Mesothelial cell of epicardium (in vitro differentiated cells): ENCODE measurements at places on chromosomes 3 and 15. TPM values are rescaled to one million over a fixed set of nuclear protein-coding genes. Genes with fewer than 3 reads are reported as not detected.

DNA sequence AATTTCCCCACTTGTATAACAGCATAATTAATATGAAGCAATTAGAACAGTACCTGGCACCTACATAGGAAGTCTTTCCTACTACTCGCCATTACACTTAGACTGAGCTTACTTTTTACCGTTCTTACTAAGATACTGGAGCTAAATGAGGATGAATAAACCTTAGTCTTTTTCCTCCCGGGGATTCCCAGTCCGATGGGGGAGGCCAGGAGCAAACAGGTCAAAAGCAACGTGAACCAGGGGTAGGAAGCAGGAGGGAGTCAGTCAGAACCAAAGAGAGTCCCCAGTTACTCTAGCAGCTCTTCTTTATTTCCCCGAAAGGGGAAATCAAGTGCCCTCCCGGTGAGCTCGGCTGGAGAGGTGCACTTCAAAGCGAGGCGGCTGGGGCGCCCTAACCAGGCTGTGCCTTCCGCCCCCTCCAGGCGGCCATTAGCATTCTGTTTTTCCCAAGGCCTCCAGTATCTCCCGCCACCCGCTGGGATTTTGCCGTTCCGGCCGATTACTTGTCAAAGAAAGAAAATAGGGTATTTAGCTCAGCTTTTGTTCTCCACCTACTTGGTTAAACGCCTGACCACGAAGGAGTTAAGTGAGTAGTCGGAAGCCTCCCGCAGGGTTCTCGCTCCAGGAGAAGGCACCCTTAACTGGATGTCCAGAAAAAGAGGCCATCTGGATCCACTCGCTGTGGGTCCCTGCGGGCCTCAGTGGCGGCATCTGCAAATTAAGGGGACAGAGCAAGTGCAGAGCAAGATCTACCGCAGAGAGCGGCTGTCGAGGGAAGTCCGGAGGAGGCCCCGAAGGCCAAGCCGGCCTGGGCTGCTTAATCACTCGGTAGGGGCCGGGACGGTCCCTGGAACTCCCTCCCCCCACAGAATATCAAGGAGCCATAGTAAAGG, 6.3 kb upstream of the EOMES start:
- peak; percentile 48 for DNase-seq
- H3K27ac ChIP-seq = no peak overlapping the region
- H3K4me1 ChIP-seq = peaks cover 19% of the 10 kb centered on the region
- no peaks in the 10 kb centered on the region for H3K36me3 ChIP-seq
- H3K27me3 ChIP-seq = peaks cover 96% of the 10 kb centered on the region

- H3K4me3 ChIP-seq = no peak overlapping the region
- H3K27ac ChIP-seq = peak overlapping the region; percentile 67
- H3K27me3 ChIP-seq = no peaks in the 10 kb centered on the region
Observed at GRCh38 chr3:71443332-71443731, 140.2 kb downstream of the FOXP1 start.

- H3K27ac ChIP-seq = no peak overlapping the region
- H3K36me3 ChIP-seq = peaks cover 2% of the 10 kb centered on the region
- no peaks in the 10 kb centered on the region for H3K27me3 ChIP-seq
- no peak for DNase-seq
Observed at GRCh38 chr15:23897531-23897930, 210.4 kb upstream of the NDN start.

DNA sequence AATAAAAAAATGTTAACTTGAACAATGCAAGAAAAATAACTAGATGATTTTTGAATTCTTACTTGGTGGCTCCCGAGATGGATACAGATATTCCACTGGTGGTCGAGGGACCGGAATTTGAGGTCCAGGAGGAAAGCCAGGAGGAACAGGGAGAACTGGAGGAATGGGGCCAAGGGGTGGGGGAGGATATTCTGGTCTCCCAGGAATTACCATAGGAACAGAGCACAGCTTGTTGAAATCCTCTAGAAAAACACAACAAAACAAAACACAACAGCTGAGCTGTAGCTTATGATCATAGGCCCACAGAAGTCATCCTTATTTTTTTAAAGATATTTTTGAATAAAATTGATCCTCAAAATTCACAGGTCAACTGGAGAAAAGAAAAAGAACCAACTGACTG, 129.4 kb downstream of the FBN1 start:
- peaks cover 5% of the 10 kb centered on the region for H3K4me1 ChIP-seq
- H3K36me3 ChIP-seq = peaks cover 14% of the 10 kb centered on the region
- H3K27ac ChIP-seq = no peak overlapping the region
- no peak for DNase-seq
- H3K4me3 ChIP-seq = no peak overlapping the region

- no peak for DNase-seq
- H3K27me3 ChIP-seq = no peaks in the 10 kb centered on the region
- H3K4me3 ChIP-seq = no peak overlapping the region
- H3K36me3 ChIP-seq = no peaks in the 10 kb centered on the region
- H3K27ac ChIP-seq = no peak overlapping the region
Observed at GRCh38 chr3:135368316-135368715, 573.3 kb downstream of the EPHB1 start.

GRCh38 chr15:39663704-39664250, 82.9 kb downstream of the THBS1 start:
- peaks cover 2% of the 10 kb centered on the region for H3K36me3 ChIP-seq
- H3K4me1 ChIP-seq = peaks cover 51% of the 10 kb centered on the region
- peak overlapping the region; percentile 3 for H3K27ac ChIP-seq
- DNase-seq = no peak
- H3K27me3 ChIP-seq = no peaks in the 10 kb centered on the region

DNA sequence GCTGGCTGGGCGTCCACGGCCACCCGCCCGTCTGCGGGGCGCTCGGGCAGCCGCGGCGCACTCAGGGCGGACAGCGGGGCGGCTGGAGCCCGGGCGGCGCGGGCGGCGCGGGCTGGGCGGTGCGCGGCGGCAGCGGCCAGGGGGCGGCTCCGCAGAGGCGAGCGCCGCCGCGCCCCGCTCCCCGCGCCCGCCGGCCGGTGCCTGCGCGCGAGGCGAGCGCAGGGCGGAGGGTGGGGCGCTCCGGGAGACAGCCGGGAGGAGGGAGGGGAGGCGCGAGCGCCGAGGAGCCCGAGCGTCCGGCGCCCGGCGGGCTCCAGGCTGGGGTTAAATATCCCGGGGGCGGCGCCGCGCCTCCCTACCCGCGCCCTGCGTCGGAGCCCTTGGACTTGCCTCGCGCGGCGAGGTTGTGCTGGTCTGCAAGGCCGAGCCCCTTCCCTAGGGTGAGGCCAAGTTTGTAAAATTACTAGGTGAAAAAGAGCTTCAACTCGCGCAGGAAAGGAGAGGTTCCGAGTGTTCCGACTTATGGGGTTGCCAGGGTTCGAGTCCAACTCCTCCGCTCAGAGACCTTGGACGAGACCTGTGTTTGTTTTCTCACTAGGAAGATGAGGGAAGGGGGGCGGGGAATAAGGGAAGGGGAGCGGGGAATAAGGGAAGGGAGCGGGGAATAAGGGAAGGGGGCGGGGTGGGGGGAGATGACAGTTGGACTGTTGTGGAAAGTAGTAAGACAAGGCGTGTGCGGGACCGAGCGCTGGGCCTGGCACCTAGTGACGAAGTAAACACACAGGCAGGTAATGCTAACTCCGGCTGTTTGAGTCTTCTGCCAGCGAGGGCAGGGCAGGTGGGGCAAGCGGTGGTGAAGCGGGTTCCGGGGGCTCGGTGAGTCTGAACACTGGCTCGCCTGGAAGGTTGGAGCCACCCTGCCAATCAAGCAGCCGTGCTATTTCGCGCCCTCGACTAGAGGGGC, at the start of gene TNFAIP8L3:
Gene TNFAIP8L3, minus strand, starts transcription at position 301 of the 964 bp plus-strand sequence. CDS start 311 bp downstream, outside the sequence.
- DNase-seq = peak; percentile 42
- H3K36me3 ChIP-seq = no peaks in the 10 kb centered on the region
- H3K27me3 ChIP-seq = peaks cover 93% of the 10 kb centered on the region
- H3K27ac ChIP-seq = no peak within 1 kb of the TSS
- peaks cover 6% of the 10 kb centered on the region for H3K4me1 ChIP-seq

DNA sequence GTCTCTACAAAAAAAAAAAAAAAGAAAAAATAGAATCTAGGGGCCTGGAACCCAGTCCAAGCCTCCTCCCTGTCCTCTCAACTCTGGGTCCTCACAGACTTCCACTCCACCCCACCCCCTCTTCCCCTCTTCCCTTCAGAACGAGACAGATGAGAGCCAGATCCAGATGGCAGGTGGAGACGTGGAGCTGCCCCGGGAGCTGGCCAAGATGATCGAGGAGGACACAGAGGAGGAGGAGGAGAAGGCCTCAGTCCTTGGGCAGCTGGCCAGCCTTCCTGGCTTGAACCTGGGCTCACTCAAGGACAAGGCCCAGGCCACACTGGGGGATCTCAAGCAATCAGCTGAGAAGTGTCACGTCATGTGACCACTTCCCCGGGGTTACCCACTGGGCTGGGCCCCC, 3.6 kb downstream of the CPLX3 start:
- H3K27ac ChIP-seq = no peak overlapping the region
- peaks cover 56% of the 10 kb centered on the region for H3K27me3 ChIP-seq
- DNase-seq = no peak
- no peak overlapping the region for H3K4me3 ChIP-seq

DNA sequence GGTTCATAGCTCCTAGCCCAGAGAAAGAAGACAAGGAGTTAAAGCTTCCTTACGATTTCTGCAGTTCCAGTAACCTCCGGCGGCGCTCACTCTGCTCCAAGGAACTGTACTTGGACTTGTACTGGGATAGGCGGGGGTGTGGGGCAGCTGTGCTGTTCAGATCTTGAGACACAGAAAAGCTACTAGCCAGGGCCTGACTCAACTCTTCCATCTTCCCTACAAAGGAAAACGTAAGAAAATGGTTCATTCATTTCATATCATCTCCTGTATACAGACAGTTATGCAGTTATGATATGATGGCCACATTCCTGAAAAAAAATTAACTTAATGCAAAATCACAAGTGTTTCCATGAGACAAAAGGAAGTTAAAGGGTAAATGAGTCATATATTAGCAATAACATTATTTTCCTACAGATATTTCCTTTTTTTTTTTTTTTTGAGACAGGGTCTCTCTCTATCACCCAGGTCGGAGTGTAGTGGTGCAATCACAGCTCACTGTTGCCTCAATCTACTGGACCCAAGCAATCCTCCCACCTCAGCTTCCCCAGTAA, 4.6 kb downstream of the SNUPN start:
- peaks cover 1% of the 10 kb centered on the region for H3K4me1 ChIP-seq
- H3K4me3 ChIP-seq = no peak overlapping the region
- peaks cover 8% of the 10 kb centered on the region for H3K36me3 ChIP-seq
- DNase-seq = no peak
- H3K27ac ChIP-seq = peak overlapping the region; percentile 62

DNA sequence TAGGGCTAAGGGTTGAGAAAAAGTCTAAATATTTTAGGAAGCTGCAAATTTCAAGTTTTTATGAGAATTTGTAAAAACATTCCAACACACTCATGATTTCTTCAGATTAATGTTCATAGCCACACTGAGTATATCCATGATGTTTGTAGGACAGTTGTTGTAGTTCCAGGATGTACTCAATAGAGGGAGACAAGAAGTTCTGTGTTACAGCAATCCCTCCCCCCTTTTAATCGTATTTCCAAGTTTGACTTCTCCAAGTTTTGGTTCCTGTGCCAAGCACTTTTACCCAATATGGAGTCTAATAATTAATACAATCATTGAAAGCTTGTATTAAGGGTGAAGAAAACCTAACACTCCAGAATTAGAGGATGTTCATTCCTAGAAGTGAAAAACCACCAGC, 143.4 kb downstream of the FEZF2 start:
- no peaks in the 10 kb centered on the region for H3K27me3 ChIP-seq
- no peak for DNase-seq
- H3K4me1 ChIP-seq = peaks cover 3% of the 10 kb centered on the region
- no peak overlapping the region for H3K4me3 ChIP-seq
- H3K36me3 ChIP-seq = no peaks in the 10 kb centered on the region

DNA sequence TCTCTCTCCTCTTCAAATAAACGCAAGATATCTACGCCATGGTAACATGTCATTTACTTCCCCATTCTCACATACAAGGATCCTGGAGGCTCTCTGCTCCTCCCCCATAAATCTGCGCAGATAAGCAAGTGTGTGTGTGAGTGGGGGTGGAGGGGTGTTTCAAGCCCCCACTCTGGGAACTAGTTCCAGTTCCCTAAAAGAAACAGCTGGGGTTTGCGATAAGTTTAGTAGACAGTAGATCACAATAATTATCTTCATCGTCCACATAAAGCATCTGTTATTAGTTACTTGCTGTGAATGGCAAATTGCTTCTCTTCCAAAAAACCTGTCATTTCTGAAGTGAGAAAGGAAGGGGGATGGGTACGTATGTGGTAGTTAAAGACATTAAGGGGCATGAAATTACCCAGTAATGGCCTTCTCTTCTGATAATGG, 79.8 kb downstream of the RBPMS2 start:
- no peaks in the 10 kb centered on the region for H3K27me3 ChIP-seq
- no peak for DNase-seq
- H3K36me3 ChIP-seq = peaks cover 16% of the 10 kb centered on the region

GRCh38 chr15:100186366-100186765, 155.4 kb downstream of the ADAMTS17 start:
- H3K27me3 ChIP-seq = no peaks in the 10 kb centered on the region
- peaks cover 2% of the 10 kb centered on the region for H3K36me3 ChIP-seq
- H3K27ac ChIP-seq = no peak overlapping the region
- H3K4me1 ChIP-seq = peaks cover 5% of the 10 kb centered on the region
- no peak for DNase-seq

- H3K27ac ChIP-seq = peak within 1 kb of the TSS; percentile 94
- H3K27me3 ChIP-seq = no peaks in the 10 kb centered on the region
- H3K4me1 ChIP-seq = peaks cover 13% of the 10 kb centered on the region
- DNase-seq = no peak
- peak within 1 kb of the TSS; percentile 96 for H3K4me3 ChIP-seq
Observed at GRCh38 chr3:32391643-32392535, at the start of gene CMTM7. CMTM7 (plus strand) TSS chr3:32391853; CDS start chr3:32391907, 54 bp downstream.

- peaks cover 14% of the 10 kb centered on the region for H3K4me1 ChIP-seq
- no peak for DNase-seq
- H3K36me3 ChIP-seq = no peaks in the 10 kb centered on the region
- H3K4me3 ChIP-seq = no peak overlapping the region
- H3K27me3 ChIP-seq = no peaks in the 10 kb centered on the region
- no peak overlapping the region for H3K27ac ChIP-seq
Observed at GRCh38 chr15:80915472-80915871, 74.1 kb downstream of the MESD start.

DNA sequence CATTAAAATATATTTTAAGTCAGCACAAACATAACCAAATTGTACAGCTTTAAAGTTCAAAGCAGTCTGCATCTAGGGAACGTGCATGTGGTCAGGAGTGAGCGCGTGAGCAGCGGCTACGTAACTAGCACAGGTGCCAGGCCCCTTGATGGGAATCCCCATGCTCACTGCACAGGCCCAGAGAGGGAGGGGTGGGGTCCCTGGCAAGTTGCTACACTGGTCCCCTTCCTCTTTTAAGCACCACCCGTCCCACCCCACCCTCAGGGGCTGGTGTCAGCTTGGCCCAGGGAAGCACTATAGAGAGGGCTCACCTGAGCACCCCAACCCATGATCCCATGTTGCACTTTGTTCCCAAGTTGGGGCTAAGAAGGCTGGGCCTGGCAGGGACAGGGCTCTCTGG, 835 bp upstream of the GMPPB start:
- peak overlapping the region; percentile 100 for H3K27ac ChIP-seq
- no peak for DNase-seq
- H3K4me3 ChIP-seq = peak overlapping the region; percentile 95
- H3K27me3 ChIP-seq = no peaks in the 10 kb centered on the region

Gene SLC22A13
- 0.34 to 0.85 TPM (median 0.75 TPM) in 3 replicates for total RNA-seq

Gene ZNF619
- total RNA-seq = 7.3 to 9.7 TPM (median 7.4 TPM) in 3 replicates

Gene DCLK3
- 0.07 to 0.38 TPM (median 0.11 TPM) in 3 replicates for total RNA-seq

Gene CLSTN2
- total RNA-seq = 14.4 to 18.2 TPM (median 17.3 TPM) in 3 replicates
